ENCODE measurements at places on chromosomes 1 and 21. TPM values are rescaled to one million over a fixed set of nuclear protein-coding genes. Genes with fewer than 3 reads are reported as not detected.
A peak's percentile ranks its signal among the peaks of the same experiment; 100 is the strongest.

GRCh38 chr21:14737922-14738321 is 191.8 kb upstream of the SAMSN1 start:
- H3K27me3 ChIP-seq = no peaks in the 10 kb centered on the region
- H3K4me3 ChIP-seq = no peak overlapping the region
- peaks cover 42% of the 10 kb centered on the region for H3K4me1 ChIP-seq
- H3K27ac ChIP-seq = no peak overlapping the region
- peak; percentile 63 for DNase-seq
- peaks cover 20% of the 10 kb centered on the region for H3K36me3 ChIP-seq

DNA sequence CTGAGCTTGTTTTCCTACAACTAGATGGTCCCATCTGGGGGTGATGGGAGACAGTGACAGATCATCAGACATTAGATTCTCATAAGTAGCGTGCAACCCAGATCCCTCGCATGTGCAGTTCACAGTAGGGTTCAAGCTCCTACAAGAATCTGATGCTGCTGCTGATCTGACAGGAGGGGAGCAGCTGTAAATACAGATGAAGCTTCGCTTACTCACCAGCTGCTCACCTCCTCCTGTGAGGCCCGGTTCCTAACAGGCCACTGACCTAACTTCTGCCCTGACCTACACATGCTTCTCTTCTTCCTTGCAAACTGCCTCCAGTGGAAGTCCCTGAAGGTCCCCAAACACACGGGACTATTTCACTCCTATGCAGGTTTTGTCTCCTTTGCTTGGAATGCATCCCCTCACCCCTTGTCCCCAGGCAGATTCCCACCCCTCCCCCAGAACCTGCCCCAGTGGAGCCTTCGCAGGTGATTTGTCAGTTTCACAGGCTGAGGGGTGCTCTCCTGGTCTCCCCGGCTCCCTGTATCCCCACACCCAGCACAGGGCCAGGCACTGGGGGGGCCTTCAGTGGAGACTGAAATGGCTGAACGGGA is 5.7 kb upstream of the ZBTB48 start:
- no peak overlapping the region for H3K4me3 ChIP-seq
- H3K27me3 ChIP-seq = no peaks in the 10 kb centered on the region
- peaks cover 3% of the 10 kb centered on the region for H3K4me1 ChIP-seq
- no peak for DNase-seq

GRCh38 chr21:38416791-38417190 is 81.5 kb downstream of the ERG start:
- no peaks in the 10 kb centered on the region for H3K36me3 ChIP-seq
- no peaks in the 10 kb centered on the region for H3K4me1 ChIP-seq
- no peak overlapping the region for H3K4me3 ChIP-seq
- no peak overlapping the region for H3K27ac ChIP-seq

GRCh38 chr1:229751610-229752009 is 125.6 kb downstream of the URB2 start:
- H3K27me3 ChIP-seq = peaks cover 8% of the 10 kb centered on the region
- no peak overlapping the region for H3K4me3 ChIP-seq
- no peak for DNase-seq
- no peak overlapping the region for H3K27ac ChIP-seq
- H3K36me3 ChIP-seq = no peaks in the 10 kb centered on the region
- H3K4me1 ChIP-seq = peaks cover 11% of the 10 kb centered on the region

GRCh38 chr1:17546946-17547670 is 7.6 kb downstream of the ARHGEF10L start:
- H3K27ac ChIP-seq = no peak overlapping the region
- DNase-seq = no peak
- H3K4me3 ChIP-seq = no peak overlapping the region
- H3K4me1 ChIP-seq = no peaks in the 10 kb centered on the region
- no peaks in the 10 kb centered on the region for H3K36me3 ChIP-seq

- no peak overlapping the region for H3K27ac ChIP-seq
- DNase-seq = no peak
- H3K36me3 ChIP-seq = peaks cover 5% of the 10 kb centered on the region
- H3K27me3 ChIP-seq = peaks cover 6% of the 10 kb centered on the region
- no peak overlapping the region for H3K4me3 ChIP-seq
These were observed 51.6 kb upstream of the HPDL start for GRCh38 chr1:45275054-45275453.

DNA sequence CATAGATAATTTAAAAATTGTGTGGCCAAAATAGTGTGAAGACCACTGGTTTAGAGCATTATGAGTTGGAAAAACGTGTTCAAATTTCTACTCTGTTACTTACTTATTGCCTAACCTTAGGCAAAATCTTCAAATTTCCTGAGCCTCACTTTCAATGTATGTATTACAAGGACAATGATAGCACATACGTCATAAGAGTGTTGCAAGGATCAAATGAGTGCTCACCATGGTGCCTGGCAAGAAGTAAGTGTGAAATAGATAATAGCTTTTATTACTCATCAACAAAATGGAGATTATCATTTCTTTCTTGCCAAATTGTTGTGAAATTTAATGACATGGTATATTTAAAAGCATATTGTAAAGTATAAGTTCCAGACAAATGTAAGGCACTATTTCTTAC is 57.2 kb downstream of the FH start:
- no peaks in the 10 kb centered on the region for H3K4me1 ChIP-seq
- H3K27me3 ChIP-seq = no peaks in the 10 kb centered on the region
- H3K4me3 ChIP-seq = no peak overlapping the region
- H3K27ac ChIP-seq = no peak overlapping the region
- H3K36me3 ChIP-seq = no peaks in the 10 kb centered on the region

DNA sequence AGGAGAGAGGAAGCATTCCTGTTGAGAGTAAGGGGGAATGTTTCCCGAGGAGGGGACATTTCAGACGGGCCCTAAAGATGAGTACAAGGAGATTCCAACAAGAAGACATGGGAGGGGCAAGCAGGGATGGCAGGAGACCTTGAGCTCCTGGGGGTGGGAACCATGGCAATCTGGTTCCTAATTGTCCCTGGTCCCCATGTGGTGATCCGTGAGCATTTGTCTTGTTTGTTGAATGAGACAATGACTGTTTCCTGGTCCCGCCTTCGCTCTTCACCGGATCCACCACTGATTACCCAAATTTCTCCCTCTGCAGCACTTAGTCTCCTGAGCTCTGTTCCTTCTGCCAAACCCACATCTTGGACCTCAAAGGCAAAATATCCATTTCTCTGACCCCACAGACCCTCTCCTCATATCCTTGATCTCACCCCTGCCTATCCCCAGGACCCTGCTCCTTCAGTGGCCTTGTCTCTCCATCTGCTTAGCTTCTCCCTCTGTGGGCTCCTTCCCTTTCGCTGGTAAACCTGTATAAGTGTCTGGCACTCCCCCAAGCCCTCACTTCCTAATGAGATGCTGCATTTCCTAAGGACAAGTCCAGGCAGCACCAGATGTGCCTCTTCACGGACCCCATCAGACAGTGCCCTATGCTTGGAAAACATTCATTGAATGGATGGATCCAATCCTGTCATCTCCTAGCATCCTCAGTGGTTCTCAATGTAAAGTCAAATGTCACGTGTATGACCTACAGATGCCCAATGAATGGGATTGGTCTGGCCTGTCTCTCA is 8.3 kb upstream of the CSF1 start:
- no peak overlapping the region for H3K27ac ChIP-seq
- no peaks in the 10 kb centered on the region for H3K36me3 ChIP-seq
- no peak overlapping the region for H3K4me3 ChIP-seq
- no peaks in the 10 kb centered on the region for H3K27me3 ChIP-seq
- H3K4me1 ChIP-seq = peaks cover 31% of the 10 kb centered on the region

DNA sequence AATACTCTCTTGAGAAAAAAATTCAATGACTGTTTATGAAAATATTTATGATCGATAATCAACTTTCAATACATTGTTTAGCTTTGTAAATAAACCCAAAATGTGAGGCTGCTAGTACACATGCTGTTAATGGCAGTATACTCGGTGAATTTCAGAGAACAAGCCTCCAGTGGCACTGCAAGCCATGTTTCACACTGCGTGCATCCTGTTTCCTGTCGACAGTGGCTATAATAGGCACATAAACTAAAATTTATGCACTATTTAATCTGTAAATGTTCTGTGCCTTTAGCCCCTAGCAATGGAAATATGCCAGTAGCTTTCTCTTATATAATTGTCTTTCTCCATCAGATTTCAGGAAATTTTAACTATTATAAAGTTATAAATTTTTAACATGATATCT is 26.3 kb upstream of the RGS18 start:
- no peaks in the 10 kb centered on the region for H3K27me3 ChIP-seq
- H3K4me3 ChIP-seq = no peak overlapping the region
- H3K36me3 ChIP-seq = no peaks in the 10 kb centered on the region
- no peak overlapping the region for H3K27ac ChIP-seq
- no peaks in the 10 kb centered on the region for H3K4me1 ChIP-seq
- DNase-seq = no peak

DNA sequence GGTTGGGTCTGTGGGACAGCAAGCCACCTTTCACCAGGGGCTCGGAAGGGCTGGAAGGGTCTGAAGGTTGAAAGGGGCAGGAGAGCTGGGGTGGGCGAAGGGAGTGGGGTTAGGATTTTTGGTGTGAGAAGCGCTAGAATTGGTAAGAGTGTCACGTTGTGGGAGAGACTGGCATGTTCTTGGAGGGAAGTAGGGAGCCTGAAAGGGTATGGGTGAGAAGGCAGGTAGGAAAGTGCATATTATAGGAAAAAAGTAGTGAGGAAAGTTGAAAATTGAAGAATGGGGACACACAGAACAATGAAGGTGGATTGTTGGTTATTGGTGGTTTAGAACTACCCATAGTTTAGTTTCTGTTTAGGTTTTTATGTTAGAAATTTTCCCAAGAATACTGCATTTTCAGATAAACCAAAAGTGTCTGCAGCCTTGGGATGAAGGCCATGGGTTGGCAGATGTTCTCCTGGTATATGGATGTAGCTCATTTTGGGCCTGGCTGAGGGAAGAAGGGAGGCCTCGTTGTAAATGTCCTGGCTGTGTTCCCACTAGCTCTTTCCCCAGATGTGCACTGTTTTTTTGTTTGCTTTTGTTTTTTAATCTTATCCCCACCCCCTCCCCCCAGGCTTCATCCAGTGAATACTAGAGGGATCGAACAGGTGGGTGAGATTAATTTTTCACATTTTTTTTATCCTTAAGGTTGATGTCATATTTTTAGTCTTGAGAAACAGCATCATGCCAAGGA is 1.2 kb downstream of the LRRC42 start:
- no peaks in the 10 kb centered on the region for H3K27me3 ChIP-seq
- peaks cover 22% of the 10 kb centered on the region for H3K36me3 ChIP-seq
- H3K4me3 ChIP-seq = peak overlapping the region; percentile 99
- H3K4me1 ChIP-seq = peaks cover 48% of the 10 kb centered on the region
- no peak for DNase-seq

GRCh38 chr1:153793973-153794615 is 18.9 kb downstream of the SLC27A3 start:
- H3K27me3 ChIP-seq = no peaks in the 10 kb centered on the region
- H3K27ac ChIP-seq = peak overlapping the region; percentile 35
- DNase-seq = no peak

DNA sequence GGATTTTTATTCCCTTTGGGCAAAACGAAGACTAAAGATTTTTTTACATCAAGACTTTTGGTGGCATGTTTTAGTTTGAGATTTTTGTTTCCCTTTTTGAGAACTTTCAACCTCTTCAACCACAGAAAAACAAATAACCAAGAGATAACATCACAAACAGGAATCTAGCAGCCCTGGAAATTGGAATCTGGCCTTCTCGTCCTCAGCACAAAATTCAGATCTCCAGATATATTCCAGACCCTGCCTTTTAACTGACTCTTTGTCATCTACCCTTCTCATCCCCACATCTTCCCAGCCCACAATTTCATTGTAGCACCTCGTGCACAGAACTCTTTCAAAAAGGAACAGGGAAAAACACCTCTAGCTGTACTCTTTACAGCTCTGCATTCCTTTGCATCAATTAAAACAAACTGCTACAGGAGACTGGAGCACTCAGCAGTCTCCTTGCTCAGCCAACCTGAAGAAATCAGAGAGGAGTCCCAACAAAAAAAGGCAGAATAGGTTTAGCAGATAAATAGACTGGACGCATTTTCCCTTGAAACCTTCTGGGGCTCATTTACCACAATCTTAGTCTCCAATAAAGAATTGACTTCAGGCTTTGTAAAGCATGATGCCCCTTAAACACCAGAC is 251.0 kb downstream of the TTLL7 start:
- no peaks in the 10 kb centered on the region for H3K36me3 ChIP-seq
- no peak overlapping the region for H3K27ac ChIP-seq
- H3K4me3 ChIP-seq = no peak overlapping the region
- DNase-seq = no peak

DNA sequence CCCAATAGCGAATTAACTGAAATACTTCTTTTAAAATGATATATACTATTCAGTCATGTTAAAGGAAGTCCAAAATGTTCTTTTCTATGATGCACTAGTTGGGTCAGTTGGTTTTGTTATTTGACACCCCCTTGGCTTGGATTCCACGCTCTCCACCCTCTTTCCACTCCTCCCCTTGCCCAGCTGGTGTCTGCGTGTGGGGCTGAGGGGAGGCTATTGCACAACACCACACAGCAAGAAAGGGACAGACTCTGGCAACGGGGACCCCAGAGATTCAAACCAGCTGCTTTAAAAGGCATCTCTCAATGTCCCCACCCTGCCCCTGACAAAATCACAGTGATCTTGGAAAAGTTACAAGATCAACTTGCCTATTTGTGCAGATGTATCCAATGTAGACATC is 394.3 kb downstream of the TGFB2 start:
- no peak overlapping the region for H3K4me3 ChIP-seq
- no peaks in the 10 kb centered on the region for H3K4me1 ChIP-seq
- no peak overlapping the region for H3K27ac ChIP-seq
- H3K36me3 ChIP-seq = no peaks in the 10 kb centered on the region

DNA sequence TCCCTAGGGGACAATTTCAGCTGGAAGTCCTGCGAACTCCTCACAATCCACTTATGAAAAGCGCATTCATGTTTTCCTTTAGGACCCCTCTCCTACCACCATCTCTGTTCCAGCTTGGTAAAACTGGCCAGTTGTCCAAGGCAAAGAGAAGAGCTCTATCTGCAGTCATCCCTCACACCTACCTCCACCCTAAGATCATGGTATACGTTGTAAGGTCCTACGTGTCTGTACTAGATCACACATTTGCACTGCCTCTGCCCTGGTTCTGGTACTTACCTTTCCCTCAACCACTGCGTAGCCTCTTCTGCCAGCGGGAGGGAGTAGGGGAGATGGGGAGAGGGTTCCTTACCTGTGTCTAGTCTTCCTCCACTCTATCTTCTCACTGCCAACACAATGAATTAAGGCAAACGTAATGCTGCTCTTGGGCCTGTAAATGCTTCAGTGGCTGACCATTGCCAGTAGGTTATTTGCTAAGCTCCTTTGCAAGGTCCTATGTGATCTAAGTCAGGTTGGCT is 739 bp upstream of the NUP133 start:
- H3K36me3 ChIP-seq = peaks cover 2% of the 10 kb centered on the region
- peak overlapping the region; percentile 94 for H3K27ac ChIP-seq
- peak overlapping the region; percentile 89 for H3K4me3 ChIP-seq
- no peak for DNase-seq
- H3K4me1 ChIP-seq = peaks cover 29% of the 10 kb centered on the region
- H3K27me3 ChIP-seq = peaks cover 2% of the 10 kb centered on the region

- no peak overlapping the region for H3K27ac ChIP-seq
- peaks cover 3% of the 10 kb centered on the region for H3K4me1 ChIP-seq
- no peaks in the 10 kb centered on the region for H3K36me3 ChIP-seq
- no peak for DNase-seq
These were observed 98.0 kb downstream of the LAMC2 start for GRCh38 chr1:183284086-183284485.

Gene ATP1A4
- not detected for total RNA-seq

Gene NHLH1
- 0.44 TPM for total RNA-seq

Gene TLR5
- total RNA-seq = 0.80 TPM

Gene OR2W3
- not detected for total RNA-seq

Gene AVPR1B
- total RNA-seq = not detected

Gene PHACTR4
- total RNA-seq = 27.8 TPM

Gene PRR9
- total RNA-seq = not detected

All from activated CD8-positive, alpha-beta memory T cell treated with anti-CD3 and anti-CD28 coated beads, Interleukin-2, amount 10 ng/mL, durations not matched to agents 7 days and 5 days (primary cell).